Memory B cell (primary cell): ENCODE measurements at places on chromosomes 16 and 17.

- DNase-seq = no peak
Measured at GRCh38 chr16:11411059-11411550, 65.8 kb downstream of the RMI2 start.

DNA sequence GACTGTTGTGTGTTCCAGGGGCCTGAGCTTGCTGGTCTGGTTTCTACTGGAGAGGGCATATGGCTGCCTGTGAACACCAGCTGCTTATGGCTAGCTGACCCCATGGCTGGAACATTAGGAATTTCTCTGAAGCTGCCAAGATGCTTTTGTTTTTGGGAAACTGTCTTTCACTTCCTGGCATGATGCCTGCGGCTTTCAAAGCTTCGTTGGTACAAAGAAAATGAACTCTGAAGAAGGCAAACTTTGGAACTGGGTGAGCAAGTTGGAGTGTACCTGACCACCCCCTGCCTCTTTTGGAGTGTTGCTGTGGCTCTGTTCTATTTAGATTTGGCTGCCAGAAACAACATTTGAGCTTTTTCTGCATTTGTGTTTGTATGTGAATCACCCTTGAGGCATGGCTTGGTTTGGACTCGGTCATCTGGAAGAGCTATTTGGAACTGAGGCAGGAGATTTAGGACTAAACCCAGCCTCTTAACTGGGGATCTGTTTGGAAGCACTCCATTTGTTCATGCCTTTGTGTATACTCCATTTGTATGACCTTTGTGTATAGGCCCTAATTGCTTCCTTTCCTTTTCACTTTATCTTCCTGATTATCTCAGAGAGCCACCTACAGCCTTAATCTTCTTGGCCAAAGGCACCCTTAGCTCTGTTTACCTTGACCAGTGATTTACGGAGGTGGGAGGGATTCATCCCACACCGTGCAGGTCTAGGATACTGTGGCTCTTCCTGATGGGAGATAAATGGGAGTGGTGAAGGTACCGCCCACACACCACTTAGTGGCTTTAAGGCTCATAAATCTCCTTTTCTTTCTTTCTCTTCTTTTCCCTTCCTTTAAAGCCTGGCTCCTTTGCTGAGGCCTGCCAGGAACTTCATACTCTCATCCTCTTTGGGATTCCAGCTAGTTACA is 7.3 kb upstream of the CPHXL start:
- DNase-seq = no peak

DNA sequence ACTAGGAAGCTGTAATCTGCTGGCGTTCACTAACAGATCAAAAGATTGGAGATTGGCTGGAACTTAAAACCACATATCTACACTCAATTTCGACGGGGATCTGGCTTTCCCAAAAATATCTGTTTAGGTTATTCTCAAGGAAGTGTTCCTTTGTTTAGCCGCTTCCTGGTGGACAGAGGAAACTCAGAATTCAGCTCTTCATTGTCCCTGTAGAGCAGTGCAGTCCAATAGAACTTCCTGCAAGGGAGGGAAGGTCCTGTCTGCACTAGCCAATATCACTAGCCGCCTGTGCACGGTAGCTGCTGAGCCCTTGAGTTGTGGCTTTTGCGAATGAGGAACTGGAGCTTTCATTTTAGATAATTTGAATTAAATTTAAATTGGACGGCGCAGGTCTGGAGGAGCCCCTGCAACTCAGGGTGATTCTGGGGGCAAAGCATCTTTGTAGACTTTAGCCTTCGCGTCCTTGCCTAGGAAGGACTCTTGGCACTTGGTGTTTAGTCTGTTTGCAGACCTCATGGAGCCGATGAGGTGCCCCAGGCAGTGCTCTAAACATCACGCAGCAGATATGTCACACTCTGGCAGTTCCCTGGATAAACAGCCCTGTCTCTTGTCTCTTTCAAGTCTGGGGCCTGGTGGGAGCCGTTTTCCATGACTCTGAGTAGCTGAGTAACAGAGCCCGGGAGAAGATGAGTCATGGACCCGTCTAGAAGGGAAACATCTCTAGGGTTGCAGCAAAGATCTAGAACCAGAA is 122.2 kb downstream of the CCDC182 start:
- peak; percentile 48 for DNase-seq

- no peak for DNase-seq
Measured at GRCh38 chr16:18047761-18048160, 288.8 kb downstream of the NPIPA8 start.

GRCh38 chr17:4807605-4808377 is 839 bp downstream of the PLD2 start:
- DNase-seq = no peak
